ENCODE measurements at places on chromosomes 4 and X.

DNA sequence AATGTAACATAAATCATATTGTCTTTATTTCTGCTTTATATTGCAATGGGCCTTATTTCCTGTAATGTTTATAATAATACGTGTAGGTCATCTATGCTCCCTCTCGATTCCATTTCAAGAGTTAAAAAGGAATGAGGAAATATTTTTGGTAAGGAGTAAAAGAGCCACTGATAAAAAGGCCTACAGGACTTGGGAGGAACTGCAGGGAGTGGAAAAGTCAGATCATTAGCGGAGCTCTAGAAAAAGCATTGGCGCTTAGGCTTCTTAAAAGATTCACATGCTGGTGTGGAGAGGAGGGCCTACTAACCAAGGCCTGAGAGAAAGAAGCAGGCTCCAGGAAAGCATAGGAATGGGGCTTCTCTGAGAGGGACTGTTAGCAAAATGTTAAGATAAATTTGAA is 82.9 kb upstream of the PNPLA4 start:
- peak; percentile 3 for DNase-seq

GRCh38 chr4:186200516-186200915 is 9.1 kb downstream of the CYP4V2 start:
- DNase-seq, result peak; percentile 16

DNA sequence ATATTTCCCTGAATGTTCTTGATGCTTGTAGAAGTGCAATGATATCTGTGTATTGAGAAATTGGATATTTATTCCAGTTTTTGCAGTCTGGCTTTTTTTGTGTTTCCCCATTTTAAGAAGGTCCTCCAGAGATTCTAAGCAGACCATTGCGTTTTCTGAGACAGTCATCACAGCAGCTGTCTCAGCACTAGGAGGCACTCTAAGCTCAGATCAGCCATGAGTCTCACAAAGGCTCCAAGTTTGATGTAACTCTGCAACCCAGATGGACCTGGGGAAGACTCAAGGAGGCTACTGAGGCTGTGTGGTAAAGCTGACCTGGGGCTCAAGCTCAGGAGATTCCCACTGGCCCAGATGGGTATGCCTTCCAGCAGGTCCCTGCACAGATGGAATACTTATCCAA is 89.3 kb upstream of the CYLC1 start:
- DNase-seq, result peak; percentile 9

- DNase-seq, result no peak
Observed at GRCh38 chr4:46656071-46656470, 253.0 kb downstream of the COX7B2 start.

DNA sequence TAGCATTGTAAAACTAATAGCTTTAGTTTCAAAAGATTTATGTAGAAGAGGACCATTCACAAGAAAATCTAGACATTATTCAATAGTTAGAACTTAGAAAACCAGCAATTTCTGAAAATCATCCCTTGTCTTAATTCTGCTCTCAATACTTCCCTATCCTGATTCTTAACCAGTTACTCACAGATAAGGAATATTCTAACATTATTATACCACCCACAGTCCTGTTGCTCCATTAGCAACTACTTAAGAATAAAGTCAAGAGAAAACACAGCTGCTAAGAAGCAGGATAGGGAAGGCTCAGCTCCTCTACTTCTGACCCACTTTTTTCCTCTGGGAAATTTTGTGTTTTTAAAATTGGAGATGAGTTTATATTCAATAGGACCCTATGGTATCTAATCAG is 47.7 kb downstream of the PHKA1 start:
- DNase-seq, result no peak

DNA sequence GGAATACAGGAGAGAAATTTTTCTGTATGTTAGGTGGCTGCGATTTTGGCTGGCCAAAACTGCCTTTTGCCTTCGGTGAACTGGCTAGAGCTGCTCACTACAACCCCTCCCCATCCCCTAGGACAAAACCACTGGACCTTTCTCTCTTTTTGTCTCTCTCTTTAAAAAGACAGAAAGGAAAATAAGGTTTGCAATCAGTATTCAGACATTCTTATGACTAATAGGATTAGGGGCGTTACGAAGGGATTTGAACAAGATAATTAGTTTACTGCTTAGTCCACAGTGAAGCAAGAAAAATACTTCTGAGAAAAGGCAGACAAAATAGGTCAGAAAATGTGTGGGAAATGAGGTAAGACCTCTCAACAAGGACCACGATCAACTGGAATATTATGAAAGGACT is 180.4 kb downstream of the SLIT2 start:
- no peak for DNase-seq

GRCh38 chr4:472881-473569 is 25.9 kb downstream of the ZNF721 start:
- no peak for DNase-seq

GRCh38 chr4:77805840-77806239 is 13.3 kb downstream of the CNOT6L start:
- no peak for DNase-seq

GRCh38 chr4:138555584-138555983 is 313.4 kb upstream of the SLC7A11 start:
- peak; percentile 14 for DNase-seq

DNA sequence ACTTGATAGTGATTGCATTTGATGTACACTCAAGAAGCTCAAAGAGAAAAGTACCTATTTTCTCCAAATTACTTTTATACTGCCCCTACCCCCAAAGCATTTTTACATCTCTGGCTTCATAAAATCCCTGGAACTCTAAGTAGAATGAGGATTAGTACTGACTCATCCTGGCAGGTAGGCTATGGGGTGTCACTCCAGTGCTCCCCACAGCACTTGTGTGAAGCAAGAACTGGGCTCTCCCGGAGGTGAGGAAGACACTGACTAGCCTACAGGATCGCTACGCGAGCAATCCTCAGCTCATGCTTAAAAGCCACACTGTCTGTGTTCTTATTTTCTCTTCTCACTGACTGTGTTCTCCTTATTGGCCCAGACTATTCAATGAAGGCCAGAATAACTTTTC is 90.4 kb upstream of the NDP start:
- DNase-seq, result no peak

- no peak for DNase-seq
Observed at GRCh38 chr4:8303485-8304281, 34.1 kb downstream of the HTRA3 start.

DNA sequence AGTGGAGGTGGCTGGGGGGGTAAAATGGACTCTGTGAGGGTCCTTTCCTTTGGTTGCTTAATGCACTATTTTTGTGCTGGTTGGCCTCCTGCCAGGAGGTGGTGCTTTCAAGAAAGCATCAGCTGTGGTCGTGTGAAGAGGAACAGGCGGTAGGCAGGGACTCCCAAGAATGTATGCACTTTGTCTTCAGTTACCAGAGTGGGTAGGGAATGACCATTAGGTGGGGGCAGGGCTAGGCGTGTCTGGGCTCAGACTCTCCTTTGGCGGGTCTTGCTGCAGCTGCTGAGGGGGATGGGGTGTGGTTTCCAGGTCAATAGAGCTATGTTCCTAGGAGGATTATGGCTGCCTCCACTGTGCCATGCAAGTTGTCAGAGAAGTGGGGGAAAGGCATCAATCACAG is 509.0 kb downstream of the PCDH19 start:
- no peak for DNase-seq

DNA sequence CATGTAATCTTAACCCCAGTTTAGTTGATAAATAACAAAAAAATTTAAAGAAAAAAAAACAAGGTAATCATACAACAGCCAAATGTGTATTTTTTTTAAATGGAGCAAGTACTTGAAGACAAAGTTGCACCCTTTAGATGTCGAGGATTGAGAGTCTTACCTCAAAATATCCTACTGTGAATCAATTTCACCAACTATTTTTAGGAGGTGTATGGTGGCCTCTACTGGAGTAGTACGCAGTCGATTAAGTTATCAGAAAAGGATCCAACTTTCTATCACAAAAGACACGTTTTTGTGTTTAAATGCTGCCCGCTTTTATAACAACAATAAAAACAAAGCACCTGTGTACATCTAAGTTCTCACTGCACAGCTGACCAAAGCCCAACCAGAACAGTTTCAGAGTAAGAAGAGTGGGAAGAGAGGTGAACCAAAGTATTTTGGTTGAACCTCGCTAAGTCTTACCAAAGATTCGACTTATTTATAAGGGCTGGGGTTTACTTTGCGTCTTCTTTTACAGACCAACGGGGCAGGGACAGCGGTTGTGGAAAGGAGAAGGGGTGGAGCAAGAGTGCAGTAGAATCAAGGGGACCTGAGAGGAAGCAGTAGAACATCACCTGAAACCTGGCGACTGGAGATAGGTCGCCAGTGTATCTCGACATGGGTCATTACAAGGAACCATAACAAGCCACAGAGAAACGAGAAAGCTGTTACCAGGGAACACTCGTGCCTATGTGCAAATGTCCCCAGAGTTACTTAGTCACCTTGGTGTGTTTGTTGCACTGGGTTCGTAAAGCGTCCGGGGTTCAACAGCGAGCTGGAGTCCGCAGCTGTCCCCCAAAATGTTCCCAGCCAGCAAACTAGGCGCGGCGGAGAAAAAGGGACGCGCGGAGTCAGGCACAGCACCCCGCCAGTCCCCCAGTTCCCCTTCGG is 1.1 kb downstream of the RPS6KA6 start:
- DNase-seq, result no peak

GRCh38 chr4:153341575-153342090 is 2.9 kb upstream of the MND1 start:
- DNase-seq, result no peak

DNA sequence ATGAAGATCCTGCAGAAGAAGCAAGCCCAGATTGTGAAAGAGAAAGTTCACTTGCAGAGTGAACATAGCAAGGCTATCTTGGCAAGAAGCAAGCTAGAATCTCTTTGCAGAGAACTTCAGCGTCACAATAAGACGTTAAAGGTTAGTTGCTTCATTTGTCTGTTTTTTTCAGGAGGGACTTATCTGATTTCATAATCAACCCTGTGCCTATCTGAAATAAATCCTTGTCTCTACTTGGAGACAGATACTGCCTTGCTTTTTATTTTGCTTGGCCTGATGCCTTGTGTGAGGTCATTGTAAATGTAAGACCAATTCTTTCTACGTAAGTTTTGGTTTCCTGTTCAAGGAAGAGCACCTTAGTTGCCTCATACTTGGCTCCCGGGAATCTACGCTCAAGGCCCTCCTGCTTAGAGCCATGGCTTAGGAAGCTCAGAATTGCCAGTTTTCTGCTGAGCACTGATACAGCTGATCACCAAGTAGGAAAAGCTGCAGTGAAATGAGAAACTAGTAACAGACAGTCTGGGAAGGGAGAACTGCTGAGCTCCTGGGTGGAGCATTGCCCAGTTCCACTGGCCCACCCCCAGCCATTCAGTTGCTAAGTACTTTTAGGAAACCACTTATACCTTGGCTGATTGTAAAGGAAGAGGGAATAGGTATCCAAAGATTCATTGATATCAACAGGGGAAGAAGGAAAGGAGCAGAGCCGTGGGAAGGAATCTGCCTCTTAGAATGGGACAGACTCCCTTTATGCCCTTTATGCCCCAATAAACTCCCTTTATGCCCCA is 41.8 kb downstream of the RBBP7 start:
- no peak for DNase-seq

GRCh38 chr4:144357975-144358374 is 217.5 kb upstream of the GYPA start:
- DNase-seq, result no peak

GRCh38 chr4:128513664-128514484 is 226.3 kb upstream of the PGRMC2 start:
- no peak for DNase-seq

DNA sequence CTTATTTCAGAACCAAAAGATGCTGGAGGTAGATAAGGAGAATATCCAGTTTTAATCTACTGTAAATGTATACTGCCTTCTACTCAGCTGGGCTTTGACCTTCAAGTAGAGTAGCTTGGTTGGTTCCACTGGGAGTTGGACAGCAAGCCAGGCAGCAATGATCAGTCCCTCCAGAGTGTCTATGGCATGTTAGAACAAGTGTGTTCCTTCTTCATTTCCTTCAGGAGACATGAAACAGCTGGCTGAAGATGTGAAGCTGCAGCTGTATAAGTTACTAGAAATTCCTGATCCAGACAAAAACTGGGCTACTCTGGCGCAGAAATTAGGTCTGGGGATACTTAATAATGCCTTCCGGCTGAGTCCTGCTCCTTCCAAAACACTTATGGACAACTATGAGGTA is 111.1 kb downstream of the NFKB1 start:
- DNase-seq, result no peak

DNA sequence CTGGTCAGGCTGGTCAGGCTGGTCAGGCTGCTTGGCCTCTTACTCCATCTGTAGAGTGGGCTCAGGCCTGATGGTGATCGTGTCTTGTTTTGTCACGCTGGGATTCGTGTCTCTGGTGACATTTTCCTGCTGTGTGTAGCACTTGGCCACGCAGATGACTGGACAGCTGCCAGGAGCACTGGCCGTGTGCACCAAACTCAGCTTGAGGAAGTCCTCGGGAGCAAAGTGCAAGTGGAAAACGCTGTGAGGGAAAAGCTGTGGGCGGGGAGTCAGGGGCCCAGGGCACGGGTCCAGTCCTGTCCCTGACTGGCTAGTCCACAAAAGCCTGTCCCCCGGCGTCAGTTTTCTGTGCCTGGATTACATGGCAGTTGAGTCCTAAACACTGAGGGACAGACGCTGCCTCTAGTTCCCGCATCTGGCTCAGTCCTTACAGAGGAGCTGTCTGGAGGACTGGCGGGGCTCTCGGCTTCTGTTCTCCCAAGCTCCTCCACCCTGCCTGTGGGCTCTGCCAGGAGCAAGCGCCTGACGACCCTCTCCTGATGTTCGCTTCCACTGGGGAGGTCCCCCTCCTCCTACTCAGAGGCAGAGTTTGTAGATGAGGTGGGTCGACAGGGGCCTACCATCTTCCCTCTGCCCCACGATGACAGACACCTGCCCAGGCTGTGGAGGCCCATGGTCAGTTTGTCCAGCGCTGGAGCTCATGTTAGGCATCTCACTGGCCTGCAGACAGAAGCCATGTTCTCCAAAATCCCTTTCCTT is 35.9 kb upstream of the GRPEL1 start:
- DNase-seq, result peak; percentile 60

- DNase-seq, result no peak
Observed at GRCh38 chr4:39335566-39335965, 30.6 kb downstream of the RFC1 start.

DNA sequence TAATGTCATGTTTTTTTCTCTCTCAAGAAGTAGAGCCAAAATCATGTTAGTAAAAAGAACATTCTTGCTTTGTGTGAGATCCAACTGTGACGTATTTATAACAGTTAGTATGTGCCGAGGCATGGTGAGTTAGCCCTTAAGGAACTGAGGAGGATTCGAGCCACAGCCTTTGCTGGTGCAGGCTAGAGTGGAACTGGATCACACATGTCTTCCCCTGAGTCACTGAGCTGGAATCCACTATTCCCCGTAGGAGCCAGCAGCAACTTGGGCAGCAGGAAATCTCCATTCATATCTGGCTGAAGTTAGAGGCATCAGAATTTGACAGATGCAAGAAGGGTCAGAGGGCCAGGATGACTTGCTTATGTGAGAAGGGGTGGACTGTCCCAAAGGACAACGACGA is 144.6 kb upstream of the KIT start:
- no peak for DNase-seq

GRCh38 chr4:138696771-138697170 is 318.8 kb upstream of the NOCT start:
- no peak for DNase-seq

DNA sequence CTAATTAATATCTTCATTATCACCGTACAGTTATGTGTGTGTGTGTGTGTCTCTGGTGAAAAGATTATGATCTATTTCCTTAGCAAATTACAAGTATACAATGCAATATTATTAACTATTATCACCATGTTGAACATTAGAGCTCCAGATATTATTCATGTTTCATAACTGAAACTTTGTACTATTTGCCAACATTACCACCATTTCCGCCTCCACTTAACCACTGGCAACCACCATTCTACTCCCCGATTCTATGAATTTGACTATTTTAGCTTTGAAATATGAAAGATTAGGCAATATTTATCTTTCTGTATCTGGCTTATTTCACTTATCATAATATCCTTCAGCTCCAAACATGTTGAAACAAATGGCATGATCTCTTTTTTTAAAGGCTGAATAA is 717.9 kb downstream of the ARAP2 start:
- DNase-seq, result no peak
